Inflammatory macrophage treated with lipopolysaccharide for 4 hours (primary cell): ENCODE measurements at places on chromosomes 1 and 21.

DNA sequence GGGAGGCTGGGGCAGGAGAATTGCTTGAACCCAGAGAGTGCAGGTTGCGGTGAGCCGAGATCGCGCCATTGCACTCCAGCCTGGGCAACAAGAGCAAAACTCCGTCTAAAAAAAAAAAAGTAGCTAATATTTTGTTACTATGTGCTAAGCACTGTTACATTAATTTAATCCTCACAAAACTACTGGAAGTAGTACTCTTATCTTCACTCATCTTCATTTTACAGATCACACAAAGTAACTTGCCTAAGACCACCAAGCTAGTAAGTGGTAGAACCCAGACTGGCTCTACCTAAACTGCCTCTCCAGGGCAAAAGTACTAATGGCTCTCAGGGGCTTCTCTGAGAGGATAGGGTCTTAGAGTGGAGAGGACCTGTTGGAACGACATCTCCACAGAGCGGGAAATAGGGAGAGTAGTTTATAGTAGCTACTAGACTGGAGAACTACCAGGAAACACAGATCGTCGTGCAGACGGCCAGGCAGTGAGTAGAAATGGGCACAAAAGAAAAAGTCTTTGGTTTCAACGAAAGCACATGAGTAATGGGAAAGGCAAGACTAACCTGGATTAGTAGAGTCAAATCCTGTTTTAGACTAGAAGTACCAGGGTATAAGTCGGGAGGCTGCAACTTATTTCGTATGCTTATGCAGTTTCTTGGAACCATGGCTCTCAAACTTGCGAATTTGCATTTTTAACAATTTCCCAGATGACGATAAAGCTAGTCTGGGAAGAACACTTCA is 1.4 kb downstream of the CLCC1 start:
- DNase-seq = no peak

GRCh38 chr1:43554444-43554992 is 23.8 kb downstream of the PTPRF start:
- peak; percentile 27 for DNase-seq

DNA sequence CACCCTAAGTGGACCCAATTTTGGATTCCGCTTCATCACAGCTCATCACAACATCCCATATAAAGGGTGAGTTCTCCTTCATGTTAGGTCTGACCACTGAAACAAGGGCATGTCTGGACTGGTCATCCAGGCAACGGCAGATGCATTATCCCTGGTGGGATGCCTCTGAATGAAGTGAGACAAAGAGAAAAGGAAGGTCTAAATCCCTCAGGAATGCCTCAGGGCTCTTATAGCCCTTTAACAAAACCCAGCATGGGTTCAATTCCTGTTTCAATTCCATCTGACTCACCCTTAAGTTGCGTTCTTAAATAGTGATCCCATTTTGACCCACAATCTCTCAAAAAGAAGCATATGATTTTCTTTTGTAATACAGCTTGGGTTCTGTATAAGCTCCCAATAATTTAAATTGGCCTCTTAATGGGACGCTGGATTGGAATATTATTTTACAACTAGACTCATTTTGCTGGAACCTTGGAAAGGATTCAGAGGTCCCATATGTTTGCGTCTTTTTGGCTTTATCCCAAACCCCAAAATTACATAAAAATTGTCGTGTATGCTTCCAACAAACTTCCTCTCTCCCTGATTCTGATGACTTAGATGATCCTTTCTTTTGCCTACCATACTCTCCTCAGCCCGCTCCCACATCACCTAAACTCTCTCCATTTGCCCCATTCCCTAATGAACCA is 287.4 kb upstream of the ZP4 start:
- no peak for DNase-seq

GRCh38 chr1:233627823-233628222 is 13.9 kb downstream of the KCNK1 start:
- no peak for DNase-seq

- no peak for DNase-seq
Observed at GRCh38 chr1:185343306-185343705, 26.3 kb upstream of the IVNS1ABP start.
